ENCODE measurements at places on chromosomes 1 and 21. TPM values are rescaled to one million over a fixed set of nuclear protein-coding genes. Genes with fewer than 3 reads are reported as not detected.

RHCE gene
- 0.26 TPM for total RNA-seq

DNA sequence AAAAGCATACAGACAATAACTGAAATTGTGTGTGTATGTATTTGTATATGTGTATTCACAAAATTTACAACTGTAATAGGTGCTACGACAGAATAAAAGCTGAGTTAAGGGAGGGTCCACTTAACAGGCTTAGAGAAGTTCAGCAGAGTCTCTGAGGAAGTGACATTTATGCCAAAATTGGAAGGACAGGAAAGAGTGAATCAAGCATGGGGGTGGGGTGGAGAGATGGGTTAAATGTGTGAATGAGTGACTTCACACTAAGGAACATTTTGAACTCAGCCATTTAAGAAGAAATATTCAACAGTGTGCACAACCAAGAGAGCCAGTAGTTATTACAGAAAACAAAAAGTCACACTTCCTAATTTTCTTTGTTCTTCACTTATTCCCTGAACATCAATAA is 53.8 kb upstream of the RGS1 start:
- H3K4me1 ChIP-seq, result no peaks in the 10 kb centered on the region
- no peak overlapping the region for H3K4me3 ChIP-seq
- H3K27me3 ChIP-seq, result no peaks in the 10 kb centered on the region
- no peak for DNase-seq
- H3K27ac ChIP-seq, result no peak overlapping the region

DNA sequence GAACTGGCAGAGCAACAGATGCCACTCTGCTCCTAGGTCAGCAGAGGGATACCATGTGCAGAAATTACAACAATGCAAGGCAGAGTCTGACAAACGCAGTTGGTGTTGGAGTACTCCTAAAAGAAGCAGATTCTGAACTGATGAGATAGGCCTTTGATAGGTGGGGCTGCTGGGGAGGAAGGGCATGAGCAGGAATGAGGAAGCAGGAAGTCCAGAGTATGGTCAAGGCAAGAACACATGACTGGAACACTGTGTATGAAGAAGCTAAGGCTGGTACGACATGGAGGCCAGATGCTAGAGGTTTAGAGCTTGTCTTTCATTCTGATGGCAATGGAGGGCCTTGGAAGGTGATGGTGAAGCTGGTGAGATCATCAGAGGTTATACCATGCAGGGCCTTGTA is 11.5 kb upstream of the THRAP3 start:
- H3K4me3 ChIP-seq, result no peak overlapping the region
- H3K27me3 ChIP-seq, result no peaks in the 10 kb centered on the region
- H3K27ac ChIP-seq, result no peak overlapping the region
- DNase-seq, result no peak

DNA sequence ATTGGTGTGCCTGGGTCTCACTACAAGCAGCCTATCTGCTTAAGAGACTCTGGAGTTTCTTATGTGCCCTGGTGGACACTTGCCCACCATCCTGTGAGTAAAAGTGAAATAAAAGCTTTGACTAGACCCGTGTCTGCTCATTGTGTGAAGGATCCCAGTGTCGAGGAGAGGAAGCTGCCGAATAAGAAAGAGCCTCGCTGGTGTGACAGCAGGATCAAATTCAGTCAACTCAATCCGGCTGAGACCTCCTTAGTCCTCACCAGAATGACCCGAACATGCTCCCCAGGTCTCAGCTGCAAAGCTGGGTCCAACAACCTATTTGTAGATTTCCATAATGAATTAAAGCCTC is 14.8 kb downstream of the CD2 start:
- no peaks in the 10 kb centered on the region for H3K36me3 ChIP-seq
- peaks cover 19% of the 10 kb centered on the region for H3K4me1 ChIP-seq
- no peaks in the 10 kb centered on the region for H3K27me3 ChIP-seq
- no peak overlapping the region for H3K4me3 ChIP-seq
- H3K27ac ChIP-seq, result no peak overlapping the region

Measured in body of pancreas (tissue), 4 donors.